ENCODE measurements at places on chromosomes 2 and 18.

- peak; percentile 97 for DNase-seq
Observed at GRCh38 chr2:126645211-126645618, 10.7 kb upstream of the GYPC start.

GRCh38 chr2:166381-166780, 97.5 kb downstream of the SH3YL1 start:
- DNase-seq: no peak

DNA sequence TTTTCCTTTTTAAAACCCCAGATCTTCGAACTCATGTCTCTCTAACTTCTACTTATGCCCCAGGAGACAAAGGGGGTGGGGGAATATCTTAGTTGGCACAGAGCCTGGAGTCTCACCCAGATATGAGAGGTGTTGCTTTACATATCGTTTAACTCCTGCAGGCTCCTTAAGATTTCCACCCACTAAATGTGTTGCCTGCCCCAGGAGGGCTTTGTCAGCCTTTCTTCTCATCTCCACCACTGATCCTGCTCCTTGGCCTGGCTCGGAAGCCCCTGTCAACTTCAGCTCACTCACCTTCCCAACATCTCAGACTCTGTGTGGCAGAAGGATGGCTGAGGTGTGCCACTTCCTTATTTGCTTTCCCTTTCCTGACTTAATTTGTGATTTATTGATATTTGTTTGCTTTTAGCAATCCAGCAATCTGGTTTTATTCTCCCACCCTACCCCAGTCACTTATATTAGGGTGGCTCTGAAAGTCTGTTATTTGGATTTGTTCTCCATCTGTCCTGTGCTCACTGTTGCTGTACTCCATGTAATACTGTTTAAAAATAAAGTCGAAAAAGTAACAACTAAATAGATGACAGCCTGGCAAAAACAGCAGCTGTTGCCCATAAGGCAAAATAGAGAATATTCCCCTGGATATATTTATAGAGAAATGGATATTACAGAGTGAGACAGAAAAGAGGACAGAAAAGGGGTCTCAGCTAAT, 200.6 kb downstream of the ZBTB7C start:
- DNase-seq: no peak

DNA sequence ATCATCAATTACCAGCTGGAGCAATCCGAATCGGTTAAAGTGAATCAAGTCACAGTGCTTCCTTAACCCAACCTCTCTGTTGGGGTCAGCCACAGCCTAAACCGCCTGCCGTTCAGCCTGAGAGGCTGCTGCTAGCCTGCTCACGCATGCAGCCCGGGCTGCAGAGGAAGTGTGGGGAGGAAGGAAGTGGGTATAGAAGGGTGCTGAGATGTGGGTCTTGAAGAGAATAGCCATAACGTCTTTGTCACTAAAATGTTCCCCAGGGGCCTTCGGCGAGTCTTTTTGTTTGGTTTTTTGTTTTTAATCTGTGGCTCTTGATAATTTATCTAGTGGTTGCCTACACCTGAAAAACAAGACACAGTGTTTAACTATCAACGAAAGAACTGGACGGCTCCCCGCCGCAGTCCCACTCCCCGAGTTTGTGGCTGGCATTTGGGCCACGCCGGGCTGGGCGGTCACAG, 496 bp upstream of the ITGA4 start:
- peak; percentile 89 for DNase-seq

DNA sequence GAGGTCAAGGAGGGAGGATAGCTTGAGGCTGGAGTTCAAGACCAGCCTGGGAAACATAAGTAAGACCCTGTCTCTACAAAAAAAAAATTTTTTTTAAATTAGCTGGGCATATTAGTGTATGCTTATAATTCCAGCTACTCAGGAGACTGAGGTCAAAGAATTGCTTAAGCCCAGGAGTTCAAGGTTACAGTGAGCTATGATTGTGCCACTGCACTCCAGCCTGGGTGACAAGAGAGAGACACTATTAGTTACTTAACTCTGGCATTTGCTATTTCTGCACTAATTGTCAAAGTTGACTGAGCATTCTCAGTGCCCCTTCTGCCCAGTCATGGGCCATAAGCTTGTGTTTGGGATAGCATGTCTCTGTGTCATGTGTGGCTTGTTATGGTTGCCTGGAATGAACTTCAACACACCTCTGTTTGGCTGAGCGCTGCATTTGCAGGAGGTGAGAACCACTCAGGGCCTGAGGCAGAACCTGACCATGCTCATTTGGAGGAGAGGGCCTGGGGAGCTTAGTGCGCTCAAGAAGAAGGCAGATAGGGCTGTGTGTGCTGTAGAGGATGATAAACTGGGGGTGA, 77.7 kb downstream of the SH3RF3 start:
- no peak for DNase-seq

DNA sequence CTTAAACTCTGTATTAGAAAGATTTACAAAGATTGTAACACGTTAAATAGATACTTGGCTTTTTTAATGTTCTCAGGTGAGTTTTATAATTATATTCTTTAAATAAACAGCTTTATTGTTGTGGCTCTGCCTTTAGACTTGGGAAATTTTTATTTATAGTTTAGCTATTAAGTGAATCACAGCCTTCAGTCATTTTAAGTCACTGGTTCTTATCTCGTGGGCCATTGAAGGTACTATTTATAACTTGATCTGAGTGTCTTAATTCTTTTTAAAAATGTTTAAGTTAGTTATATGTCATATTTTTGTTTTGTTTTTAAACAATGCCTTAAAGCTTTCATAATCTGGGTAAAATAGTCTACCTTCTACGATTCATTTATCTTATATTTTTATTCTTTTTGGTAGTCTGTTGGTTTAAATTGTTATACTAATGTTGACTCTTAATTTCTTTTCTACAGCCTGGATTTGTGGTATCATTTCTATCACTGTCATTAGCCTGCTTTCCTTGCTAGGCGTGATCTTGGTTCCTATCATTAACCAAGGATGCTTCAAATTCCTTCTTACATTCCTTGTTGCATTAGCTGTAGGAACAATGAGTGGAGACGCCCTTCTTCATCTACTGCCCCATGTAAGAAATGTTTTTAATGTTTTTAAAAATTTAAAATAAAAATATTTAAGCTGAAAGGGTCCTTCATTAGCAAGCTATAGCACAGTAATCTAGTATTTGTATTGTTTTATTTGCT, 49.3 kb downstream of the SLC39A10 start:
- no peak for DNase-seq

DNA sequence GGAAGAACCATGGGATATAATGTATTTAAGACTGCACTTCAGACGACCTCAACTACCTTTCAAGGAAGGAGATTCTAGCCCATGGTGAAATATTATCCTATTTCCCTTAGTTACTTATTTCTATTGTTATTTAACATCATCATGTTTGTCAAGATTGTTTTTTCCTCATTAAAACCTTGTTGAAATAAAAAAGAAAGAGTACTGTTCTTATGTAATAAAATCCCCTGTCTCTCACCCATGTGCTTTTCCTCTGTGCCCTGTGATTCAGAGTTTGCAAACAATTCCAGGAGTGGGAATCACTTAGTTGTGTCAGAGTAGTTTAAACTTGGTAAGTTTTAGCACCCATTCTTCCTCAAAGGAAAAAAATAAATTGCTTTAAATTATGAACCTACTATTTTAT, 43.6 kb downstream of the ERBB4 start:
- no peak for DNase-seq

DNA sequence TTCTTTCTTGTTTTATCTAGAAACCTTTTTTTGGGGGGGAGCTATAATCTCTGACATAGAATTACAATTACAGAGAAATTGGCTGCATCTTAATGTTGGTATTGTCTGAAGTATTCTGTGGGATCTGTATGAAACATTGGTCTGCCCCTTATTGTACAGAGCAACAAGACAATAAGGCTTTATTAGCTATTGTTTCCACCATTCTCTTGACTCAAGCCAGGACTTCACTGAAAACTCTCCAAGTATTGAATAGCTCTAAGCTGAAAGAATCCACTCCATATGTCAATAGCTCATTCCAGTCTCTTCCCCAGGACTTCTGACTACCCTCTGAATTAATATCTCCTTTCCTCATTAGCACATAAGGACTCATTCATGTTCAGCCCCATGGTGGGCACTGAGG, 77.8 kb downstream of the RHBDD1 start:
- DNase-seq: no peak

DNA sequence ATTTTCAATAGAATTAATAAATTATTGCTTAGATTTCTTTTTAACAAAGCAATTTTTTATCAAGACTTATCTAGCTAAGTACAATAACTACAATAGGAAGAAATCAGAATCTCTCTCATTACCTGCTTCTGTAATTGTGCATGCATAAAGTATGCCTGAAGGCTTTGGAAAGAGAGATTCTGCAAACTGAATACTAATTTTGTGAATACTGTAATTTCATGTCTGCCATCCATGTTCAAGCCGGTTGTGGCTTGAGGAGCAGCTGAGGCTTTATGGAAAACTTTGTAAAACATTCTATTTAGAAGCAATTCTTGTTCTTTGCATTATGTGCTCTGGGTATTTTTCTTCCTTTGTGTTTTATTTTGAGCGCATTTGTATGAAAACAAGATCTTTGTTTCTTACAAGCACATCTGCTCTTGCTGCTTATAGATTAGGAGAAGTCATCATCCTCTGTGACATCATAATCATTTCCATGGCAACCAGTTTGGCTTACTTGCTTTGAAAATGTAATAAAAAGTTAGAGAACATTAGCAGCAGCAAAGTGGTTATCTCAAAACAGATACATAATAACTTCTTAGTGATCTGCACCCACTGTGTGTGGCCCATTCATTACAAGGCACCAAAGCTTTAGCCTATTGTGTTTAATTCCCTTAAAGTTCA, 16.0 kb upstream of the IKZF2 start:
- DNase-seq: no peak

- DNase-seq: no peak
Observed at GRCh38 chr2:48383036-48383435, 146.9 kb upstream of the STON1 start.

- DNase-seq: no peak
Observed at GRCh38 chr2:177817300-177817699, 255.3 kb downstream of the PDE11A start.

Data from OCI-M1 (cell line).